ENCODE measurements at places on chromosomes 2 and 18.

GRCh38 chr2:21070341-21071257 lies 26.7 kb upstream of the APOB start:
- DNase-seq: no peak

DNA sequence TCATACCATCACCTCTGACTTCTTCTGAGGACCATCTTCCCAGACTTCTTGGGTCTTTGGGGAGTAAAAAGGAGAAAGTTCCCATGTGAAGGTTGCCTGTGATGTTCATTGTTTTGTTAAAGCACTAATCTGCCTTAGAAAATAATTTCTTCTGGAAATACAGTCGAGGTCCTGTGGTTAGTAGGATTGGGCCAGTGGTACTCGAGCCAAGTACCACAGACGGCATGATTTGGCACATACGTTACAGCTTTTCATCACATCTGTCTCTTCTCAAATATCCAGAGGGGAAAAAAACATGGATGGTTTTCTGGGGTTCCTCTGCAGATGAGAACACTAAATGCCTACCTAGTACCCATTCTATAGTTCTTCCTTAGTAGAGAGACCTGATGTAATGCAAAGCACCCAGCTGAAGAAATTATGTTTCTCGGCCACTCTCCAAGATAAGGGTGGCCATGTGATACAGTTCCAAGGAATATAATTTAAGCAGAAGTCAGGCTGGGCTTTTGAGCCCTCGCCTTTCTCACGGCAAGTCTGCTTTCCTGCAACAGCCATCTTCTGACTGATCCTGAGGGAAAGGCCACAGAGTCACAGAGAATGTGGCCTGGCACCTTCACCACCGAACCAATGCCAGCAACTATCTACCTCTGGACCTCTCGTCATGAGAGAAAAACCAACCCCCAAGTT lies 161.0 kb downstream of the RNF152 start:
- DNase-seq: no peak

- DNase-seq: peak; percentile 42
Observed at GRCh38 chr2:158024288-158024898, 77.3 kb upstream of the UPP2 start.

- no peak for DNase-seq
Observed at GRCh38 chr2:239485622-239486021, 84.8 kb upstream of the HDAC4 start.

GRCh38 chr18:53864770-53865169 lies 359.7 kb downstream of the MBD2 start:
- DNase-seq: no peak

Measured in stimulated activated CD4-positive, alpha-beta T cell treated with anti-CD3 and anti-CD28 coated beads, Interleukin-1b, Interleukin-23, amount 100 ng/mL, for 4 hours (primary cell).